Inflammatory macrophage treated with lipopolysaccharide for 4 hours (primary cell): ENCODE measurements at places on chromosomes 3 and 15.

GRCh38 chr15:69144530-69144929 is 15.9 kb upstream of the GLCE start:
- DNase-seq, result no peak

GRCh38 chr3:127204841-127205582 is 12.1 kb downstream of the PRR23E start:
- DNase-seq, result no peak

DNA sequence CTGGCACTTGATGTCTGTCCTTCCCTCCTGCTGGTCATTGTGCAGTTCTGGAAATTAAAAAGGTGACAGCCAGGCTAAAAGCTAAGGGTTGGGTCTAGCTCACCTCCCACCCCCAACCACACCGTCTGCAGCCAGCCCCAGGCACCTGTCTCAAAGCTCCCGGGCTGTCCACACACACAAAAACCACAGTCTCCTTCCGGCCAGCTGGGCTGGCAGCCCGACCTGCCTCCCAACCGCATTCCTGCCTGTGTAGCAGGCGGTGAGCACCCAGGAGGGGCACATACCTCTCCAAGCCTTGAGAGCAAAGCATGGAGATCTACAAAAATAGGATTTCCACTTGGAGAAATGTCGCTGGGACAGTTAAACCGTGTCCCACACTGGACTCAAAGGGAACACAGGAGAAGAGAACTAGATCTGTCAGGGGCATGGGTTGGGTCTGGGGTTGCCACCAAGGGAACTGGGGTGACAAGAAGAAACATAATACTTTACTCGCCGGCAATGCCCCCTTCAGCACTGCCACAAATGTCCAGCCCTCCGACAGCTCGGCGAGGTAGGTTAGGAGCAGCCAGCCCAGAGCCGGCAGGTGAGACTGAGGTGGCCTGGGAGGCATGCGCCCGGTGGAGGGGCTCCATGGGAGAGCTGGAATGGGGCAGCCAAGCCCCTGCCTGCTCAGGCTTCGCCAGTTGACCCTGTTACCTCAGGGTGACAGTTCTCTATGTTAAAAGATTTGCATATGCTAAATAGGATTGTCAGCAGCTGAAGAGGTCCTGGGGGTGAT is 52.2 kb downstream of the EXOG start:
- DNase-seq, result no peak

DNA sequence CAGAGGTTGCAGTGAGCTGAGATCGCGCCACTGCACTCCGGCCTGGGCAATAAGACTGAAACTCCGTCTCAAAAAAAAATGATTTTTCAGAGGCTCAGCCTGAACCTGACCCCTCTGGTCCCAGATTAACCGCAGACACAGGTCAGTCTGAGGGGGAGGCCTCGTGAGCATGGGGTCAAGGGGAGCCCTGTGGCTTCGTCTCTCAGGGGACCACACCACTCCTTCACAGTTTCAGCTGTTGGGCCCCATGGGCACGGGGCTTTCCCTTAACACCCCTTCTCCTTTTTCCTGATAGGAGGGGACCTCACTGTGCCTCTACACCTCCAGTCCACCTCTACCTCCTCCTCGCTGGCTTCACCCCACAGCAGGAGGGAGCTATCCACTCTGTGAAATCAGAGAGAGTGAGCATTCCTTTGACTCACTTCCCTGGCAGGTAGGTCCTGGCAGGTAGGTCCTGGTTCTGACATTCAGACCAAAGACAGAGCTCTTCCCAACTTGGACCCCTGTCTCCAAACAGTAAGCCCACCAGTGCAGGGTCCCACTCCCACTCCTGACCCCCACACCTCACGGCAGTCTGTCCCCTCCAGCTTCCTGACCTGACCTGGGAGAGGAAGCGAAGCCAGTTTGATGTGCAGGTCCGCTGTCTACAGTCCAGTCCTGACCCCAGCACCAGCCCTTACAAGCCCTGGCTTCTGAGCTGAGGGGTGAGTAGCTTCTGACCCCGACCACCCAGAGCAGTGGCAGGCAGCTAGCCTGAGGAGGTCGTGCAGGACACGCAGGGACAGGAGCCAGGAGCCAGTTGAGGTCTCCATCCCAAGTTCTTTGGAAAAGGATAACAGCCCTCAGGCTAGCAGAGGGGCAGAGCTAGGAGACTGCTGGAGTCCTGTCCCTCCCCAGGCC is 9.0 kb downstream of the RRP9 start:
- DNase-seq, result no peak

DNA sequence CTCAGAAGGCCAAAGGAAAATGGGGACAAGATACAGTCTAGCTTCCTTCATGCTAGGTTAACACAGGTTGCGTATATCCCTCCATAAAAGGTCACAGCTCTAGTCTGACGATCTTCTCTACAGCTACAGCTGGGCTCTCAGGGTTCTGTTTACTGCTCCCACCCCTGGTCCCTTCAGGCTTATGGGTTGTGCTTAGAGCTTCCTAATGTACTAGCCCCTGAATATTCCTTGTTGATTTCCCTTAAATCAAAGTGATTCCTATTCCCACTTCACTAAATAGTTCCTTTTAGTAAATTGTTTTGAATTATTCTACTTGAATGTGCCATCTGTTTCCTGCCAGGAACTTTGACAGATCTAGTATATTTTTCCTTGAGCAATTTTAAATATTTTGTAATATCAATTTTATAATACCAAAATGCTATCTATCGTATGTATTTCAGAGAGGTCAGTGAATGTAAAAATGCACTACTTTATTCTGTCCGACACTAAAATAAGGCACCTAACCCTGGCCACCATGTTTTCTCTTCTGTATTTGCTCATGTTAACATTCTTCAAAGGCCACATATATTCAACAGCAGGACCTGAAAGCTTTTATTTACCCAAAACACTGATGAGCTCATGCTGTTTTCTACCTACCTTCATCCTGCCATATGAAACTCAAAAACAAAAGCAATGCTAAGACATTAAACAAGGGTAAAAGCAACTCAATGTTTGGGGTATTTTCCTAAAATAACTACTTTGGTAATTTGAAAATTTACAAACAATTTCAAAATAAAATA is 92.8 kb upstream of the TGFBR2 start:
- DNase-seq, result no peak

DNA sequence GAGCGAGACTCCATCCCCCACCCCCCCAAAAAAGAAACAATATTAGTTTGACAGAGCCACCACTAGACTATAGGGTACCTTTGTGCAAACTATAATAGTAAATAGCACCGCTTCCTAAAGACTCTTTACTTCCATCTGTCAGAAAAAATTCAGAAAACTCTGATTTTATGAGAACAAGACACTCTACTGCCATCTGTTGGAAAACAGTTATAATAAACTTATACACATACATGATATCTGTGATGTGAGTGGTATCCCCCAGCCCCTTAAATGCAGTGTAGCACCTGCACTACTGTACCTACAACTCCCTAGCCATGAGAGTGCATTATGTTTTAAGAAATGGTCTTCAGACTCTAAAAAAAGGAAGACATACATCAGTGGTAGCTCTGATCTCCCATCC is 47.1 kb upstream of the CTDSPL start:
- DNase-seq, result peak; percentile 36

DNA sequence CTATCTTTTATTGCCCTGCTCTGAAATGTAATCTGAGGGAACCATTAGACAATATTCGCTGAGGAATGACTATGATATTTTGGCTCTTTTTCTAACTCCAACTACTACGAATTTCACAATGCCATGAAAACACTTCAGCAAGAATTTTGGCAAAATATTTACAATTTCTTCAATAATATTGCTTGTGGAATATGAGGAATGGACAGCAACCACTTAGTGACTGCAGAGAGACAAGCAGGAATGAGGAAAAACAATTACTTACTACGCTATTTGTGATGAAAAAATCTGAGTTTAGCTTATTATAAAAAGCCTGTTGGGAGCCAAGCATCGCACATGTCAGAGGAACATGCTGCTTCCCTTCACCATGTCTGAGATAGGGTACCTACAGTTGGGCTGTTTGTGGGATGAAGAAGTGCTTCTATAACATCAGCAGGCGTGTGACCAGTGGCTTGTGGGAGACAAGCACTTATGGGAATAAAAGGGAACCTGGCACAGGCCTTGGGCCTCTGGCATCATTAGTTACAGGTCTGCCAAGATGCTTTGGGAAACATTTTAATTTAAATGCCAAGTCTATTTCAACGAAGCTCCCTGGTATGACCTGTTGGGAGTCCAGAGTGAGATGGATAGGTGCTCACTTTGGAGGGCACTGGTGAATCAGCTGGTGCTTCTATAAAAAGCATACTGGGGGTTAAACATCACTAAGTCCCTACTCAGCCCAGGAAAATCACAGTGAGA is 2.7 kb upstream of the PLCL2 start:
- DNase-seq, result peak; percentile 30

DNA sequence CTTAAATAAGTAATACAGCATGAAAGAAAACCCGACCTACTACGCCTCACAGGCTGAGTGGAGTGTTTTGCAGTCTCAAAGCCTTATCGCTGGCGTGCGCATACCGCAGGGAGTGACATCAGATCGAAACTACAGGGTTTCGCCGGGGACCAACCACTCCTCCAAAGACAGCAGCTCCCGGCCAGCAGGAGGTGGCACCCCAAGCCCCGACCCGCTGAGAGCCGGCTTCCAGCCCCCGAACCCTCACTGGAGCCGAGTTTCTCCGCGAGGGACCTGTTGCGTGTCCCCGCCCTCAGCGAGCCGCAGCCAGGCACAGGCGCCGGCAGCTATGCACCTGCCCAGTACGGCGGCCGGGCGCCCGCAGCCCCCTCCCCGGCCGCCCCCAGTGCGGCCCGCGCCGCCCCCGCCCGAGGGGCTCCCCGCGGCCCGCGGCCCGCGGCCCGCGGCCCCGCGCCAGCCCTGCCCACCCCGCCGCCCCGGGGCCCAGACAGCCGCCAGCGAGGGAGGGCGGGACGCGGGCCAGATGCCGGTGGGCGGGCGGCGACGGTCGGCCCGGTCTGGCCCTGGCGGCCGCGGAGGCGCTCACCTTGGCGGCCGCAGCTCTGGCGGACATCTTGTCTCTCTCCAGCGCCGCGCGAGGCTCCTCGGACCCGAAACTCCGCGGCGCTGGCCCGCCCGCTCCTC is 710 bp downstream of the TJP1 start:
- DNase-seq, result peak; percentile 40

GRCh38 chr3:180335050-180335449 is 266.9 kb upstream of the TTC14 start:
- no peak for DNase-seq

DNA sequence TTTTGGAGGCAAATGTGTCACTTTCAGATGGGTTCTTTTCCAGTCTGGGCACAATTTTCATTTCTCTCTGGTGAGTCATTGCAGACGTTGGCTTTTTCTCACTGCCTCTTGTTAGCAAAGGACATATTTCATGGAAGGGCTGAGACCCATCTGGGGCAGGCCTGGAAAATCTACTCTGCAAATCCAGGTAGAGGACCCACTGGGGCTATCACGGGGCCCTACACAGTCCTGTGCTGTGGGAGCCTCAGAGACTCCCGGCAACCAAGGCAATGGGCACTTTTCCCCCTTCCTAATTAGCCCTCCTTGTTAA is 58.0 kb downstream of the HRH1 start:
- DNase-seq, result no peak

- DNase-seq, result peak; percentile 13
These were observed 3.3 kb downstream of the ARRDC4 start for GRCh38 chr15:97963779-97964178.

GRCh38 chr3:172550347-172550943 is 27.2 kb upstream of the TNFSF10 start:
- DNase-seq, result peak; percentile 94

DNA sequence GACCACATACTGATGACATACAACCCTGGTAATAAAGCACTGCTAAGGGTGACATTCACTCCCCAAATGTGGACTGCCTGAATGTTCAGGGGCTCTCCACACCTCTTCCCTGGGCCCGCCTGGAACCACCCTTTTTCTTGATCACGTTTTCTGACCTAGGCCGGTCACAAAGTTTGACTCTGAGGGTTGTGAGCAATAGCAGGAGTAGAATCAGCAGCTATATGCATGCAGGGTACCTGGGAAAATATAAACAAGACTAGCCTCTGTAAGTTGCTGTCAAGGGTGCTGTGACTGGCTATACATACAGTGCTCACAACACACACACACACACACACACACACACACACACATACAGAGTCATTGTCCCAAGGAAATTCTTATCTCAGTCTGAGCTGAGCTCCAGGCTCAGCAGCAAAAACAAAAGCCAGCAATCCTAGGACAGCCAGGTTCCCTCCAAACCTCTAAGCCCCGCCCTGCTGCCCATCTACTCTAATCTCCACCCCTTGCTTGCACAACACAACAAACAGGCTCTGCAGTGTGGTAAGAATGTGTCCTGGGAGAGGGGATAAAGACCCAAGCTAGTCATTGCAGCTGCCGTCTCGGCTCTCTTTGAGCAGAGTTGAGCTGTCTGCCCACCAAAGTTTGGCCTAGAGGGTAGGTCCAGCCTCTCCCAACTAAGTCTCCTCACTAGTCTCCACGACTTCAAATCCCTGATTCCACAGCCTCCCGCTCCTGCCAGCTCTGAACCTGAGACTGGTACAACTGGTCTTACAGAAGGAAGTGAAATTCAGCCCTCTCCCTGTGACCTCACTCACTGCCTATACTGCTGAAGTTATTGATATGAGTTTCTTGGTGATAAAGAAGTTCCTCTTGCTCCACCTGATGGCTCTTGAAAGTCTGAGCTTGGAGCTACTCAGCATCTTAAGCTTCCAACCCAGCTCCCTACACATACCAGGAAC is 2.2 kb downstream of the BMF start:
- peak; percentile 82 for DNase-seq

DNA sequence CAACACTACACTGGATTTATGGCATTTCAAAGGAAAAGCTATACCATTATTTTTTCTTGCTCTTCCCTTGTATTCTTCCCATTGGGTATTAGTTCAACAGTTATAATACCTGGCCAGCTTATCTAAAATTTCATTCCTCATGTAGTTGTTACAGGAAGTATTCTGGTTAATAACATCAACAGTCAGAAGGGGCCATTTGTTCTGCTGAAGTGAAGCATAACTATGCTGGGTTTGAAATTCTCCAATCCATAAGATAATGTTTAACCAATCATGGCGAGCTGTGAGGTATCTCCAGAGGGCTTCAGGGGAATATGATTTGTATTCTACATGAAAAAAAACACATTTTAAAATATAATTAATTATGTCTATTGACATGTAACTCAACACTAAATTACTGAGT is 43.4 kb downstream of the SPG11 start:
- DNase-seq, result no peak
